ENCODE measurements at places on chromosomes 2 and 18.
A peak's percentile ranks its signal among the peaks of the same experiment; 100 is the strongest.

DNA sequence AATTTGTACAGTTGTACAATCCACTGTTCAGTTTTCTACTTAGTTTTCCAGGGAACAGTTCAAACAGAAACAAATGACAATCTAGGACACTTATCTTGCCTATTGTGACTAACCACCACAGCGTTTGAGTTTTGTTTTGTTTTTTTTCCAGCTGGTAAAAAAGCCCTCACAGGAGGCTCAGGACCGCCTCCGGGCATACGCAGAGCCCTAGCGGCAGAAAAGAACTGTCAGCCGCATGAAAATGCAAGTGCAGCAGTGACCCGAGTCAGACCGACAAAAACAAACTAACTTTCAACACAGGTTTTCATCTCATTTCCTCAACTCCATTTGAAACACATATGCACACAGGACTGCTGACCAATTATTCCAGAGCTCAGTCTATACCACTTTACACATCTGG lies 68.6 kb downstream of the STEAP3 start:
- DNase-seq: no peak

GRCh38 chr2:191434072-191434471 lies 188.9 kb downstream of the MYO1B start:
- DNase-seq: no peak

- DNase-seq: no peak
Measured at GRCh38 chr2:46537624-46538295, 58.4 kb downstream of the TMEM247 start.

- DNase-seq: no peak
Measured at GRCh38 chr2:174839662-174840061, 75.4 kb upstream of the CHRNA1 start.

DNA sequence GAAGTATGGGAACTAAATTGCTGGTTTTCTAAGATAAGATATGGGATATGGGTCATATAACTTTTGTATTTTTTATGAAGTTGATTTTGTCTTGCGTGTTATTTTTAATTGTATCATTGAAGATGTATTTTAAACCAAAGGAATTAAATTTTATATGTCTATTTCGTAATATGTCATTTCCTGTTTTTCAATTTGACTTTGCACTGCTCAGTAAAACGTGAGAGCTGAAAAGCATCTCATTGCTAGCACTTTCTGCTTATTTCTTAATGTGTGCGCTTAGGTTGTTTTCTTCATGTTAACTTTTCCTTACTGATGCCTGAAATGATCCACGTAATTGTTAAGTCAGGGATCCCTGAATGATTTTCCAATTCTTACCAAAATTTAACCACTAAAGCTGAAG lies 41.2 kb upstream of the KLF11 start:
- DNase-seq: no peak

GRCh38 chr2:224312741-224313140 lies 89.2 kb downstream of the FAM124B start:
- no peak for DNase-seq

DNA sequence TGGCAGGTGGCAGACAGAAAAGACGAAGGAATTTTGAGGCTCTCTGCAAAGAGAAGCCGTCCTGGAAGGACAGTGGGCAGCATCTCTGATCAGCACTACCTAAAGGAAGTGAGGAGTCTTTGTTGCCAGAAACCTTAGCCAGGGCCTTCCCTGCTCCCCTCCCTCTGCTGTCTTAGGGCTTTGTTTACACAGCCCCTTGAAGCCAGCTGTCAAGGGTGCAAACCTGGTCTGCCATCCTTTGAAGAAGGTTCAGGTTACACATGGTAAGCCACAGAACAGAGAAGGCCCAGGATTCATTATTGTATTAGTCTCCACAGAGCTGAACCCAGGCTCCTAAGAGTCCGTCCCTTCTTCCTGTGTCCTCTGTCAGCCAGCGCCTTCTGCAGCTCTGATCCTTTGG lies 356.7 kb downstream of the TGIF1 start:
- DNase-seq: no peak

- DNase-seq: no peak
Measured at GRCh38 chr18:32025744-32026143, 7.1 kb downstream of the RNF125 start.

DNA sequence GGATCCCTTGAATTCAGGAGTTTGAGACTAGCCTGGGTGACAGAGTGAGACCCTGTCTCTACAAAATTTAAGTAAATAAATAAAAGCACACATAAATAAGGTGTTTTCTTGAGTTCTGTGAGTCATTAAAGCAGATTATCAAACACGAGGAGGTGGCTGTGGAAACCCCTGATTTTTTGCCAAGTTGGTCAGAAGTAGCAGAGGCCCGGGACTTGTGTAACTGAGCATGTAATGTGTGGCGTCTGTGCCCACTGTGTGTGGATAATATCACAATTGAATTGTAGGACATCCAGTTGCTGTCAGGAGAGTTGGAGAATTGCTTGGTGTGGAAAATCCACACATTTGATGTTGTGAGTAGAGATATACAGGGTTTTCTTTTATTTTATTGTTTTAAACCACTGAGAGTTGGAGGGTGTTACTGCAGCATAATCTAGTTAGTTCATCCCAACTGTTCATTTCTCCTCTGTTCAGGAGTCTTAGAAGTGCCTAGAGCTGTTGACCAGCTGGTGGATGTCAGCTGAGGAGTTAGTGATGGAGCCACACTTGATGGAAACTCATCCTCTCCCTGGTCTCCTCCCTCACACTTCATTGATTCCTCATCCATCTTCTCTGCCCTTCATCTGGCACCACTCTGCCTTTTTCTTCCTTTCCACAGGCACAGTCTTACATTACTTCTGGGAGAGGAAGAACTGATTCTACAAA lies 45.9 kb upstream of the RHOB start:
- DNase-seq: no peak

- DNase-seq: no peak
Measured at GRCh38 chr2:219249203-219249980, 3.7 kb upstream of the TUBA4B start.

- DNase-seq: no peak
Measured at GRCh38 chr18:70030728-70031127, 83.1 kb upstream of the CD226 start.

DNA sequence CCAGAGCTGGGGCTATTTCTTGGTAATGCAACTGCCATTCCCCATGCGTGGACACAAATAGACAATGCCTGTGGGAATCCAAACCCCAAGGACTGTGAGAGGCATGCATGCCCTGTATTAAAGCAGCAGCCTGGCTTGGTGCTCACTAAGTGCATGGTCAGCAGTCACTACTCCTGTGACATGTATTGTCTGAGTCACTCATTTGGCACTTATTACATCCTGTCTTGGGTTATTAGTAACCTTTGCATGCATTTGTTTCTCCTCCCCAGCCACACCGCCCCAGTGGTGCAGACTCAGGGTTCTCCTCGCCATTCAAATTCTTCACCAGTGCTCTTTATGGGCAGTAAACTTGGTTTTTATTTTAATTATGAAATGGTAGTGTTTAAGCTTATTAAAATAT lies 30.2 kb downstream of the PRKCE start:
- DNase-seq: no peak

- DNase-seq: no peak
Measured at GRCh38 chr2:197204519-197205250, 105.9 kb downstream of the ANKRD44 start.

DNA sequence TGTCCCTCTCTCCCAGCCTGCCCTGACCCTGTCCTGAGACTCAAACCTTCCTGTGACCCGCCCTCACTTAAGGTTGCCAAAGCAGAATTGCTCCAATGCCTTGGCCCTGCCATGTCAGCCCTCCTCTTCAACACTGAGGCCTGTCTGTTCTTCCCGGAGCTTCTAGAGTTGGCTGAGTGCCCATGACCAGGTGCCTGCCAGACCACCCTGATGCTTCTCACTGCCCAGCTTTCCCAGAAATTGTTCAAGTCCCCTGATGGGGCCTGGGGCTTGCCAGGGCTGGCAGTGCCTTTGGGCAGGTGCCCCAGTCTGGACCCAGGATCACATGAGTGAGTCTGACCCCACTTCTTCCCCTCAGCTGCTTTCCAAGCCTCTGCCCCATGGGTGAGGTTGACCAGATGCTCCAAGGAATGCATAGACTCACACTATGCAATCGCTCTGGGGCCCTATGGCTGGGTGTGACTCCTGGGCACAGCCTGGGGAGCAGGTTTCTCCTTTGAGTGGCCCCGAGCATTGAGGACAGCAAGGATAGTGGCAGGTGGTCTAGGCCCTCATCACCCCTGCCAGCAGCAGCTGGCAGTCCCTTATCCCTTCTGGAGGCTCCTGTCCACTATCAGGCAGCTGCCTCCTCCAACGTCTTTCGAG lies 3.1 kb upstream of the INPP5D start:
- no peak for DNase-seq

GRCh38 chr2:209633911-209634310 lies 137.7 kb upstream of the UNC80 start:
- DNase-seq: no peak

DNA sequence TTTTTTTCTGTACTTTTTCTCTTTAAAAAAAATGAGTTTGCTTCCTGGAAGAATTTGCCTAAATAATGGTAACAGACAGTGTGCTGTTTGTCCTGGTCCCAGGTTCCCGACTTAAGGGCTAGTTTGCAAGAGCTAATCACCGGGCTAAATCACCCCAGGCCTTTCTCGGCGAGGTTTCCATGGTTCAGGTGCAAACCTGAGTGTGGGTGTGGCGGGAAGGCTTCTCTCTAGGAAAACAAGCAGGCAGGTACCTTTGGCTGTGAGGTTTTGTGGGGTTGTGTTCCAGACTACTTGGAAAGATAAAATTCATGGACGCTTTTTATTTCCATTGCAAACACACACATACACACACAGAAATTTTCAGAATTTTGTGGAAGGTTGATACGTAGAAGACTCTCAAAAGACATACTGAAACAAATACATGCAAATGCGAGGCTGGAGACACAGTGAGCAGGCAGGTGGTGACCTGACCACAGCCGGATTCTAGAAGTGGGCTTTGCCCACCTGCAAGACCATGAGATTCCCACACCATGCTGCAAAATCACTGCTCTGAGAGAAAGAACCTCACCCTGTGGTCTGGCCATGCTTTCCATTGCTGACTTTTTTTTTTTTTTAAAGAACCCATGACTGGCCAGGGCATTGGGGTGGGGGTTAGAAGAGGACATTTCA lies 815 bp downstream of the CNDP1 start:
- DNase-seq: no peak

GRCh38 chr18:24669015-24669414 lies 208.6 kb downstream of the HRH4 start:
- no peak for DNase-seq

DNA sequence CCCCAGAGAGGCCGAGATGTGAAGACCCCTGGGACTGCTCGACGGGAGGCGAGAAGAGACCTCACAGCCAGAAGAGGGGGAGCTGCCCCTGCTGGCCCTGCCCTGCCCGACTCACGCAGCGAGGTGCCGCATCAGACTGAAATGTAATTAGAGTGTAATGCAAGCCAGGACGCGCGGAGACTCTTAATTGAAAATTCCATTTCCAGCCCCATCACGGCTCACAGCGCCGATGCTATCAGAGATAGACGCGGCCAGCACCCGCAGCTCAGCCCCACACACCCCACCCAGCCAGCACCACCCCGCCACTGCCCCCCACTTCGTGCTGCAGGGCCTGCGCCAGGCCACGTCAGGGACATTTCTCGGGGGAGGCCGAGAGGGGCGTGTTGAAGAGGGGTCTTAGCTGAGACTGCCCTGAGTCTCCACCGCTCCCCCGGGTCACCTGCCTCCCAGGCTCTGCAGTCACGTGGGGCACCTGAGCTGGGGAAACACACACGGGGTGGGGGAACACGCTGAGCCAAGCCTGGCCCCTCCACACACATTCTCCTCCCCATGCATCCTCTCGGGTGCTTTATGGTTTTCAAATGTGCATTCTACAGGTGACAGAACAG lies 78.1 kb downstream of the TEX51 start:
- no peak for DNase-seq

- DNase-seq: no peak
Measured at GRCh38 chr2:7992612-7993602, 688.9 kb upstream of the ID2 start.

DNA sequence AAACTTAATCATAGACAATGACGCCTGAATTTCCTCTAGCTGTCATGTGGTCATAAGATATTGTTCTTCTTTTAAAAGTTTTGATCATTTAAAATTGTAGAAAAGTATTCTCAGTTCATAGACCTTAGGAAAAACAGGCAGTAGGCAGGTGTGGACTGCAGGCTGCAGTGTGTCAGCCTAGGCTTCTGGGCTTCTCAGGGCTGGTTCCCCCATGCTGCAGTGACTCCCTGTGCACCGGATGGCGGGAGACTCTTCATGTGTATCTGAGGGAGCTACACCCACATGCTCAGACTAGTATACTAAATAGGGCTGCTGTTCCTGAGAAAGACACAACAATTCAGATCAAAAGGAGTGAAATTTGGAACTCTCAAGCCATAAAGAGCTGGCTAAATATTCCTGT lies 72.4 kb downstream of the PXDN start:
- DNase-seq: no peak

- no peak for DNase-seq
Measured at GRCh38 chr2:199309411-199309810, 148.3 kb downstream of the SATB2 start.

- no peak for DNase-seq
Measured at GRCh38 chr2:159175927-159176326, 110.6 kb downstream of the WDSUB1 start.

GRCh38 chr2:65919550-65920188 lies 487.3 kb upstream of the SPRED2 start:
- DNase-seq: no peak

DNA sequence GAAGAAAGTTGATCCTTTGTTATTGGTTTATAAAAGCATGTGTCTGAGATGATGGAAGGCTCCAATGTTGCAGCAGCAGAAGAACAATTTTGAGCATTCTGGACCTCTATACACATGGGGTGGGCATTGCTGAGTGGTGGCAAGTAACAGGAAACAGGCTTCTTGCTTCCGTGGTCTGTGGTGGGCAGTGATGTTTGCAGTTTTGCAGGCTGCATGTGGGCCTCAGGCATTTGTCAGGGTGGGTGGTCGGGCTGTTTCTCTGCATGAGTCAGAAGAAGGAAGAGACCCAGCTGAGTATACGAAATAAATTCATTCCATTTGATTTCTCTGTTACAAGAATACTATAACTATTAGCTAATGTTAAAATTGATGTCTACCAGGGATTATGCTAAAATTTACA lies 239.5 kb upstream of the COL3A1 start:
- DNase-seq: no peak

- DNase-seq: no peak
Measured at GRCh38 chr2:7829241-7829640, 852.6 kb upstream of the ID2 start.

DNA sequence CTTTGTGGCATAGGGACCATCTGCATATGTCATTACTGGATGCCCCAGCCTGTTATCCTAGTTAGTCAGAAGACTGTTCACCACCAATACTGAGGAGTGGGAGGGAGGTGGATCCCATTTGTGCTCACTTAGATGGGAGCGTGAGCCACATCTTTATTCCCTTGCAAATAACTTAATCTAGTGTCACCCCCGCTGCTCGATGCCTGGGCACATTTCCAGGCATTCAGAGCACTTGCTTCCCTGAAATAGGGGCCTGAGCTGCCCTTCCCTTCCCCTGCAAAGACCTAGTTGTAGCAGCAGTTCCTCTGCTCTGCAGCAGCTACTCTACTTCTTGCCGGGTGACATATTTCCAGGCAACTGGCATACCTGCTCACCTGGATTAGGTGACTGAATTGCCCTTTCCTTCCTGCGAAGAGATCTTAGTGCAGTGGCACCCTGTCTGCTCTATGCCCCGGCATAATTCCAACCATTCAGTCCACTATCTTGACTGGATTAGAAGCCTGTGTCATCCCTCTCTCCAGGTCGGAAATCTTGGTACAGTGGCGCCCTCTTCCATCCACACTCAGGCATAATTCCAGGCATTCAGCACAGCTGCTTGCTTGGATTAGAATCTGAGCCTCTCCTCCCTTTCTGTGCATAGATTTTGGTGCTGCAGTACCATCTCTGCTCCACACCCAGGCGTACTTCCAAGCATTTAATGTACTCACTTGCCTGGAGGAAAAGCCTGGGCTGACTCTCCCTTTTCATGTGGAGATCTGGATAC lies 1389.1 kb upstream of the TMEFF2 start:
- DNase-seq: peak; percentile 12
